ENCODE measurements at places on chromosomes 11 and 22. TPM values are rescaled to one million over a fixed set of nuclear protein-coding genes. Genes with fewer than 3 reads are reported as not detected.
A peak's percentile ranks its signal among the peaks of the same experiment; 100 is the strongest.

Gene FDXACB1
- 3.4 TPM for total RNA-seq

Gene RIN1
- 5.7 TPM for total RNA-seq

DNA sequence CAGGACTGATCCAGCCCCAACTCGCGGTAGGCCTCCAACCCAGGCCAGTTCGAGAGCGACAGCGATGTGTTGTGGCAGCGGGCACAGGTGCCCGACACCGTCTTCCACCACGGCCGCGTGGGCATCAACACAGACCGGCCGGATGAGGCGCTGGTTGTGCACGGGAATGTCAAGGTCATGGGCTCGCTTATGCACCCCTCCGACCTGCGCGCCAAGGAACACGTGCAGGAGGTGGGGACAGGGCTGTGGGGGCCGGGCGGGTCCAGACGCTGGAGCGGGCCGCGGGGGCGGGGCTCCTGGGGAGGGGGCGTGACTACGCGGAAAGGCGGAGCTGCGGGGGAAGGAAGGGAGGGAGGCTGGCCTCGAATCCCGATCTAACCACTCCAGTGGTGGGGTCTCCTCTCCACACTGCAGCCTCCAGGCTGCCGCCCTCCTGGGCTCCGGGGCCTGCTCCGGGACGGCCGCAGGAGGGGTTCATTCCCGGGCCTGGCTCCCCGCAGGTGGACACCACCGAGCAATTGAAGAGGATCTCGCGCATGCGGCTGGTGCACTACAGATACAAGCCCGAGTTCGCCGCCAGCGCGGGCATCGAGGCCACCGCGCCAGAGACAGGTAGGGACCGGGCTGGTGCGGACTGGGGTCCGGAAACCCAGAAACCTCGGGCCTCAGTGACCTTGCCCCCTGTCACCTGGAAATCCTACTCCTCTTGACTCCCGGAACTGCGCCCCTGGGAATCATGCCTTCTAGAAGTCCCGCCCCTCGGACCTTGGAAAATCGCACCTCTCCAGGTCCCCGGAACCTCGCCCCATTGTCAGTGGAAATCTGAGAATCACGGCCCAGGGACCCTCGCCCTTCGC is 14.9 kb downstream of the TMEM258 start:
- DNase-seq = peak; percentile 77
- H3K4me3 ChIP-seq = peak overlapping the region; percentile 40
- peaks cover 13% of the 10 kb centered on the region for H3K4me1 ChIP-seq
- H3K27me3 ChIP-seq = no peaks in the 10 kb centered on the region
- no peak overlapping the region for H3K27ac ChIP-seq
- H3K36me3 ChIP-seq = no peaks in the 10 kb centered on the region

- H3K36me3 ChIP-seq = no peaks in the 10 kb centered on the region
- DNase-seq = no peak
- no peak overlapping the region for H3K4me3 ChIP-seq
- no peaks in the 10 kb centered on the region for H3K4me1 ChIP-seq
Measured at GRCh38 chr22:36741968-36742367, 34.0 kb downstream of the IFT27 start.

Gene SLC6A5
- not detected for total RNA-seq

DNA sequence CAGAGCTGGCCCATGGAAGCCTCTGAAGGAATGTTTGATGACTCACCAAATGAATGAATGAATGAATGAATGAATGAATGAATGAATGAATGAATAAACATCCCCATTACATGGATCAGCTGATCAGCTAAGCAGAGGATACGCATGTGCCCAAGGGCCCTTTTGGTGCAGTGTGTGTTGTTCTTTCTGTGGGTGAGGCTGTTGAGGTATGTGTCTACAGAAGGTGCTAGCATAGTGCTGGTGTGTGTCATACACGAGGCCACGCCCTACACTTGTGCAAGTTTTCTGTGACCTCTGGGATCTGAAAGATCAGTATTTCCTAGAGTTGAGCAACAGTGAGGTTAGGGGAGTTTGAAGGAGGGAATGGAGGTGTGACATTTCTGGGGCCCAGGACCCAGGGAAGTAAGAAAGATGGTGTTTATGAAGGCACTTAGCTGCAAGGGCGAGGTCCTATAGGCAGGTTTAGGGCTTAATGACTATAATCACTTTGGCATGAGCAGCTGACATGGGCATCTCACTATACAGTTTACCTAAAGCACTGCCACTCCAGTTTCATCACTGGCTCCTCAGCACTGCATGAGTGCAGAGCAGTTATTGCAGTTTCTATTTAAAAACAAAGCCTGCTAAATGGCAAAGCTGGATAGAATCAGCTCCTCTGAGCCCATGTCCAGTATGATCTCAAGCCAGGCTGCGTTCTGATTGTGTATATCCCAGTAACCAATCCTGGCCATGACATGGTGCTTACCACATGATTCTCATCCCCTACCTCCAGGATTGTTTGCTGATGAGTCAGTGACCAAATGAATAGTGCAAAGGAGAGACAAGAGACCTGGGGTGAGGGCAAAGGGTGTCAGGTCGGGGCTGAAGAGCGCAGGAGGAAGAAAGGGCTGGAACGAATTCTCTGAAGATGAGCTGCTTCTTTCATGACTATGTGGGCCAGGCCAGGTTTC is 36.4 kb upstream of the E2F8 start:
- no peak overlapping the region for H3K4me3 ChIP-seq
- H3K36me3 ChIP-seq = no peaks in the 10 kb centered on the region
- no peaks in the 10 kb centered on the region for H3K4me1 ChIP-seq
- no peak overlapping the region for H3K27ac ChIP-seq

Gene TMEM86A
- total RNA-seq = 1.4 TPM

DNA sequence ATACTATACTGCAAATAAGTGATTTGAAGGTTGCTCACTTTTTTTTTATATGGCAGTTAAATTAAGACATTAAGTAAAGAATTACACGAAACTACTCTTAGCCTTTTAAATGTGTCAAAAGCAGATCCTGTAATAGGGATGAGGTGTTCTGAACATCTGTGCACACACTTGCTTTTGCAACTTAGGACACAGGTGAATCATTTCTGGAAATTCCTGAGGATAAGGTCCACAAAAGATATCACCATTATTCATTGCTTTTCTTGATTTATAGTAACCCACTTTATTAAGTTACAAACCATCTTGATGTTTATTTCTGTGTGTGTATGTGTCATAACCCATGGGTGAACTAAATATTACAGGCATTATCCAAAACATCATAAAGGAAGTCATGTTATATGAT is 55.9 kb downstream of the SLC5A12 start:
- H3K36me3 ChIP-seq = no peaks in the 10 kb centered on the region
- no peak overlapping the region for H3K27ac ChIP-seq
- no peak for DNase-seq
- H3K4me3 ChIP-seq = no peak overlapping the region
- H3K4me1 ChIP-seq = no peaks in the 10 kb centered on the region

- H3K27me3 ChIP-seq = peaks cover 8% of the 10 kb centered on the region
- H3K4me3 ChIP-seq = peak overlapping the region; percentile 58
- peaks cover 2% of the 10 kb centered on the region for H3K36me3 ChIP-seq
- peak overlapping the region; percentile 81 for H3K27ac ChIP-seq
Measured at GRCh38 chr22:32723643-32724042, 77.9 kb upstream of the TIMP3 start.

DNA sequence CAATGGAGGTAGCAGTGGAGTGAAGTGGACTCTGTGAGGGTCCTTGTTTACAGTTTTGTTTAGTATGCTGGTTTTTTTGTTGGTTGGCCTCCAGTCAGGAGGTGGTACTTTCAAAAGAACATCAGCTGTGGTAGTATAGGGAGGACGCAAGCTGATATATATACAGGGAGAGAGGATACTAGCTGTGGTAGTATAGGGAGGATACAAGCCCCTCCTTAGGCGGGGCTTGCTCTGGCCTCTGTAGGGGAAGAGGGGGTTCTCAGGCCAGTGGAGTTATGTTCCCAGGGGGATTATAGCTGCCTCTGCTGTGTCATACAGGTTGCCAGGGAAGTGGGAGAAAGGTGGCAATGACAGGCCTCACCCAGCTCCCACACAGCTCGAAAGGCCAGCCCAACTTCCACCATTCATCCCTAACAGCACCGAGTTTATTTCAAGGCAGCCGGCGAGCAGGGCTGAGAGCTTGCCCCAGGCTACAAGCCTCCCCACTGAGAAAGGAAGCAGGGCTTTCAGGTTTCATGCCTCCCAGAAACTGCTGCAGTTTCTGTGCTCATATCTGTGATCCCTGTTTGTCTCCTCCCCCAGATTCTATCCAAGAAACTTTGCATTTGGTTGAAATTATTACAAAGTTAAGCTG is 10.4 kb downstream of the OR52E6 start:
- H3K36me3 ChIP-seq = no peaks in the 10 kb centered on the region
- no peak overlapping the region for H3K27ac ChIP-seq
- H3K4me3 ChIP-seq = no peak overlapping the region
- H3K4me1 ChIP-seq = no peaks in the 10 kb centered on the region
- no peak for DNase-seq

GRCh38 chr22:19523240-19524169 is 705 bp downstream of the CLDN5 start:
- peak overlapping the region; percentile 48 for H3K4me3 ChIP-seq
- peaks cover 2% of the 10 kb centered on the region for H3K4me1 ChIP-seq
- DNase-seq = peak; percentile 55
- peaks cover 2% of the 10 kb centered on the region for H3K36me3 ChIP-seq
- peaks cover 24% of the 10 kb centered on the region for H3K27me3 ChIP-seq

DNA sequence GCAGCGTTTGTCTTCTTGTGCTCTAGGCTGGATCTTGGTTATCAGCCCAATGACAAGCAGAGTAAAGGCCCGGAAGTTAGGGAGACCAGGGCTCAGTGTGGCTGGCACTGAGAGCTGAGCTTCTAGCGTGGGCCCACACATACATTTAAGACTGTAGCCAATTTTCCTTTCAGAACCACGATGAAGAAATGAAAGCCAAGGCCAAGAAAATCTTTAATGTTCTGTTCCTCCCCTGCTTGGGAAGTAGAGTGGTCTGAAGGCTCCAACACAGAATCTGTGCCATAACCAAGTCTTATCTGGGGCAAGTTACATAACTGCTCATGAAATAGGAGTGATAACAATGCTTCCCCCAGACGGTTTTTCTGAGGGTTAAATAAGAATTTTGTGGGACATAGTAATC is 4.7 kb upstream of the ST3GAL4 start:
- no peak overlapping the region for H3K27ac ChIP-seq
- H3K4me1 ChIP-seq = peaks cover 37% of the 10 kb centered on the region
- no peak overlapping the region for H3K4me3 ChIP-seq
- no peaks in the 10 kb centered on the region for H3K27me3 ChIP-seq

DNA sequence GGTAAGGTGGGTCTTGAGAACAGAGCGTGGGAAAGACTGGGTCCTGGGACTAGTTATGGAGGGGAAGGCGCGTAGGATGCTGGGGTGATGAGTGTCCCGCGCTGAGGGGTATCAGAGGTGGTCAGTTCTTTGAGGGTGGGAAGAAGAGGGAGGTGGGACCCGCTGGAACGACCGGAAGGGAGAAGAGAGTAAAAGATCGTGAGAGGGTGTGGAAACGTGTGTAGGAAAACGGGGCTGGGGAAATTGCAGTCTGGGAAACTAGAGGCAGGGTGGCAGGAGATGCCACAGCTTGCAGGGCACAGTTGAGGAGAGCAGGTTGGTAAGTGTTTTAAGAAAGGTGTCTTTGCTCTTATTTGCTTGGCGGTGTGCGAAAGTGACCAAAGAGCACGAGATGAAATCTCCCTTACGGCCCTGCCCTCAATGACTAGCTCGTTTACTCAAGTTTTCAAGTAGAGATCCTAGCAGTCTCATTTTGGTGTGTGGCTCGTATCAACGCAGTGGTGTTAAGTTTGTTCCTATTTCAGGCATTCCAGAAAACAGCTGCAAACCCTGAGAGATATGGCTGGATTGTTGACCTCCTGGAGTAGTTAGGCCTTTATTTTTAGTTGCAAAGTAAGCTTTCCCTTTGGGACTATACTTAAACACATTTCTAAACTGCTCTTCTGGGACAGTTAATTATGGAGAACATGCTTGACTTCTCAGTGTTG is 615 bp downstream of the STT3A start:
- H3K27ac ChIP-seq = peak overlapping the region; percentile 94
- DNase-seq = no peak
- H3K4me3 ChIP-seq = peak overlapping the region; percentile 100
- H3K36me3 ChIP-seq = peaks cover 12% of the 10 kb centered on the region

Gene ACTN3
- 0.11 TPM for total RNA-seq

DNA sequence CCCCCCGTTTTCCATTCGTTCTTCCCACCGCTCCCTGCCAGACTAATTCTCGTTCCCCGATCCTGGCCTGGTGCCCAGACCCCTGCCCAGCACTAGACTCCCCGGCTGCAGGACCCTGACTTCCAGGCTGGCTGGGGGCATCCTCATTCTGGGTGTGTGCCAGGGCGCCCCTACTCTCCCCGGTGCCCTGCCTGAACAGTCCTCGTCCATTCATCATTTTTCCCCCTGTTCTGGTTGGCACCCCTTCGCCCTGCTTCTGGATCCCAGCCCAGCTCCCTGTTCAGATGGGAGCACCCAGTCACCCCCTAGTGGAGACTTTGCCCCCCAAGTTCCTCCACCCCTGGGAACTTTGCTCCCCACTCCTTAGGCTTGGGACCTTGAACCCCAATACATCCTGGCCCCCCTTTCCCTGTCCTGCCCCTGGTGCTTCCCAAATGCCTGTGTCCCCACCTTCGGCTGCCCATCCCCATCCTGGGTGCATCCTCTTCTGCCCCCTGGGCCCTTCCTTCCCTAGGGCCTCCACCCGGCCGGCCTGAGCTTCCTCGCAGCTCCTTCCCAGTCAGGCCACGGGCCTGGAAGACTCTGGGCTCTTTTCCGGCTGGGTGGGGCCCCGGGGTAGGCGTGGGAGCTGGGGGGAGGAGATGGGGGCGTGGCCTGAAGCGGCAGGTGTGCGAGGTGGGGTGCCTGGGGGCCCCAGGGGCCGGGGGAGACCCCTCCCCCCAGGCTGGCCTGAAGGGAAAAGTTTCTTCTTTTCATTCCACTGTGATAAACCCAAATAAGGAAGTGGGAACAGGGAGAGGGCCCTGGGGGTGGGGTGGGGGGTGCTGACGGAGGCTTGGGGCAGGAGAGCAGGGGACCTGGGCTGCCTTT is 908 bp downstream of the PLCB3 start:
- H3K36me3 ChIP-seq = peaks cover 7% of the 10 kb centered on the region
- peaks cover 2% of the 10 kb centered on the region for H3K27me3 ChIP-seq
- peak; percentile 59 for DNase-seq
- peak overlapping the region; percentile 75 for H3K27ac ChIP-seq
- H3K4me3 ChIP-seq = peak overlapping the region; percentile 94
- H3K4me1 ChIP-seq = peaks cover 20% of the 10 kb centered on the region

DNA sequence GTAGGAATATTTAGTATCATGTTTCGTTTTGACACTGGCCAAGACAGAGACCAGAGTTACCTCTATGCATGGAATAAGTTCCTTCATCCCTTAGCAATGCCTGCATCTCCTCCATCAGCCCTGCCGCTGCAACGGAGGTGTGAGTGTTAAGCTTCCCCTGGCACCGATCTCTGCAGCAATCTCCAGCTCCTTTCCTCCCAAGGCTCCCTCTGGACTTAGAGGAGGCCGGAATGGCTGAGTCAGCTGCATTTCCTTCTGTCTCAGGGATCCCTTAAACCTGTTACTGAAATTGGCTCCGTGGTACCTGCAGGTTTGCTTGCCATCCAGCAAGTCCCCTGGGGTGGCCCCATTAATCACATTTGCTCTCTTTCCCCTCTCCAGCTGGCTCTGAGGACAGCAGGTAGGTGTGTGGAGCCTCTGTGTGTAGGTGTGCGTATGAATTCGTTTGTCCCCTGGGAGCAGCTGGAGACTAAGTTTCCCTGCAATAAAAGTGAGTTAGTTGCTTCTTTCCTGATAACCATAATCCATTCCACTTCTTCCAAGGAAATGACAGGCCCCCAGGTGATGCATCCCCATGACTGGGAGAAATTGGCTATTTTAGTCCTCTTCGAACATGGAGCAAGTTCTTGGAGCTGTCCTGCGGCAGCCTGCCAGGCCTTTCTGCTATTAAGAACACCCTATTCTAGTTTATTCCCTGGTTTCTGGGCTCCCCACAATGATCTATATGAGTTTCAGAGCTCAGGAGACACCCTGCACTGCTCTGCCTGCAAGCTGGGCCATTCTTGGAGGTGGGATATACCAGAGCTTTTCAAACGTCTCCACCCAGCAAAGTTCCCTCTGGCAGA is 457.2 kb upstream of the CADM1 start:
- no peaks in the 10 kb centered on the region for H3K36me3 ChIP-seq
- DNase-seq = no peak
- no peaks in the 10 kb centered on the region for H3K27me3 ChIP-seq
- H3K4me3 ChIP-seq = no peak overlapping the region
- no peak overlapping the region for H3K27ac ChIP-seq

All from activated naive CD8-positive, alpha-beta T cell treated with anti-CD3 and anti-CD28 coated beads, Interleukin-2, amount 10 ng/mL, durations not matched to agents 7 days and 5 days (primary cell).